SHP77 (cell line): ENCODE measurements at places on chromosomes 2 and 18.

DNA sequence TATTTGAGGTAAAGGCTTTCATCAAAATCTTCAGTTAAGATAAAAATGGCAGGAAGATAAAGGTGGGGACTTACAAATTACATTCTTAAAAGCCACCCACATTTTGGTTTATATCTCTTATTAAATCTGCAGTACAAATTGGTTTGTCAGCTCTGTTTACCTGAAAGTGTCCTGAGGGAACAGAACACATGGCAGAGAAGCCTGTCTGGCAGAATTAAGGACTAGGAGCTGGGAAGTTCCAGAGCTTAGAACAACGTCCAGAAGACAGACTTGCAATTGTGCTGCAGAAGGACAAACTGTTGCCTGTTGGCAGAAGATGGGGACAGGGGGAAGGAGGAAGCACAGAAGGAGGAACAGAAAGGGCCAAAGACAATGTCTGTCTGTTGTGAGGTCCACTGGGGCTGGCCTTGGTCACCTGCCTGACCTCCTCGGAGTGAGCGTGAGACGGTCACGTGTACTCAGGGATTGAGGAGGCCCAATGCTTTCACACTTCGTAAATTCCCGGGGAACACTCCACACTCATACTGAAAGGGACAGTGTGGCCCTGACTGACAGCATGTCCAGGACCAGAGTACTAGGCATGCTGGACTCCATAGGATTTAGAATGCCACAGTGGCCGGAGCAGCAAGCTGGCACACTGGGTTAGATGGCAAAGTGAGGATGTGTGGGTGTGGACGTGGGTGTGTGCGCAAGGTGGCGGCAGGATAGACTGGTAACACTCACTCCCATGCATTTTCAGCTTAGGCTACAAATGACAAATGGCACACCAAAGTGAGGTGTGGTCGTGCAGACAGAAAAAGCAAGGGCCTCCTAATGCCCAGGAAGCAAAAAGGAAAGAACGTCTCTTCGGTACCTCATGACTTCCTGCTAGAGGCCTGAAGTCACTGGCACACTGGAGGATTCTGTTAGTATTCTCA lies 210.9 kb upstream of the REV1 start:
- no peak for DNase-seq

GRCh38 chr2:108893277-108893676 lies 95.7 kb downstream of the EDAR start:
- DNase-seq: no peak

GRCh38 chr2:104855221-104856085 lies 1.5 kb downstream of the POU3F3 start:
- DNase-seq: no peak

DNA sequence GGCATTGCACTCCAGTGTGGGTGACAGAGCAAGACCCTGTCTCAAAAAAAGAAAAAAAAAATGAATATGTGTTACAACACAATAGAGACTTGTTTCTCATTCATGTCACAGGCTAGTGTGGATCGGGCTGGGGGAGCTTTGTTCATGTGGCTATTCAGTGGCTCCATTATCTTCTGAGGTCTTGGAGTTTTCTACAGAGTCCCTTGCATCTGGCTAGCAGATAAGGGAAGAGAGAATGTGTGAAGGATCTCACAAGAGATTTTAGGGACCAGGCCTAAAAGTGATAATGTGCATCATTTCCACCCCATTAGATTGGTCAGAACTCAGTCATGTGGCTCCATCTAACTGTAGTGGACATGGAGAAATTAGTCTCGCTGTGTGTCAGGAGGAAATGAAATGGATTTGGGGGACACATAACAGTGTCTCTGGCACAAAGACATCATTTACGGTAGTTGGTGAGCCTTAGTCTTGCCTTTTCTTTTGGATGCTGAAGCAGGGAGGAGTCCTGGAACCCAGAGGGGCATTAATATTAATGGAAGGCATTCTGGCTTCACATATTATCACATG lies 32.4 kb upstream of the CASP10 start:
- no peak for DNase-seq
